Karpas-422 (cell line): ENCODE measurements at places on chromosomes 2 and 18.

DNA sequence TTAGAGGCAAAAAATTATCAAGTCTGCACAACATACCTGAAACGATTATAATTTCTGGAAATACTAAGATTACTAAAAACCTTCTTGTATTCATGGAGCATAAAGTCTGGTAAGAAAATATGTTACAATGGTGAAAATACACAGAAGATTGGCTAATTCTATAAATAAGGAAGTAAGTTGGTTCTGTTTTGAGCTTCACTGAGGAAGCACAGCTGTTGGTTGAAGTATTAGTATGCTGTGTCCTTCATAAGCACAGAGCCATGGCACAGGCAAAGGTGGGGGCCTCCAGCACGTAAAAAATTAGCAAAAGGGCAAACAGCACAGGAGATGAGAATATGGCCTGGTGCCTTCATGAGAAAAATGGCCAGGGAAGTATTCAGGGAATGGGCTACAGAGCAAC is 40.4 kb upstream of the ANKRD62 start:
- H3K4me1 ChIP-seq, result peaks cover 37% of the 10 kb centered on the region
- no peak overlapping the region for H3K27ac ChIP-seq
- no peak overlapping the region for H3K4me3 ChIP-seq

GRCh38 chr2:40097691-40098385 is 318.8 kb upstream of the THUMPD2 start:
- no peaks in the 10 kb centered on the region for H3K27me3 ChIP-seq
- DNase-seq, result no peak
- H3K4me3 ChIP-seq, result no peak overlapping the region
- peaks cover 31% of the 10 kb centered on the region for H3K4me1 ChIP-seq

DNA sequence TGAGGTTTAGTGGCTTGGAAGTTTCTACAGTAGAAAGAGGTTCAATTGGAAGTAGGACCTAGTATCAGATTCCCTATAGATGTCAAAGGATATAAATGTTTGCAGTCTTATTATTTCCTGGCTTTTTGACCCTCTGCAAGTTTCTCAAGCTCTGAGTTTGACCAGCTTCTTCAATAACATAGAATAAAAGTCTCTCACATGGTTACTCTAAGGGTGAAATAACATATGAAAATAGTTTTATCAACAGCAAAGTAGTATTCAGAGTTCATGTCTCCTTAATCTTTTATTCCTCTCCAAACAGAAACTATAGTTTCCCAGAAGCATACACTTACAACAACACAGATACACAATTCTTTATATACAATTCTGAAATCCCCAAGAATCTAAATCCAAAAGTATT is 132.9 kb upstream of the RND3 start:
- H3K27me3 ChIP-seq, result no peaks in the 10 kb centered on the region
- H3K4me3 ChIP-seq, result no peak overlapping the region
- H3K4me1 ChIP-seq, result no peaks in the 10 kb centered on the region
- DNase-seq, result no peak

GRCh38 chr2:188892636-188893035 is 81.5 kb upstream of the COL3A1 start:
- H3K27me3 ChIP-seq, result no peaks in the 10 kb centered on the region
- no peaks in the 10 kb centered on the region for H3K4me1 ChIP-seq
- no peaks in the 10 kb centered on the region for H3K36me3 ChIP-seq
- no peak for DNase-seq
- H3K27ac ChIP-seq, result no peak overlapping the region

- H3K4me1 ChIP-seq, result no peaks in the 10 kb centered on the region
- no peaks in the 10 kb centered on the region for H3K27me3 ChIP-seq
- H3K27ac ChIP-seq, result no peak overlapping the region
- no peak for DNase-seq
- H3K4me3 ChIP-seq, result no peak overlapping the region
- no peaks in the 10 kb centered on the region for H3K36me3 ChIP-seq
Measured at GRCh38 chr2:54476852-54477251, 20.7 kb downstream of the SPTBN1 start.

DNA sequence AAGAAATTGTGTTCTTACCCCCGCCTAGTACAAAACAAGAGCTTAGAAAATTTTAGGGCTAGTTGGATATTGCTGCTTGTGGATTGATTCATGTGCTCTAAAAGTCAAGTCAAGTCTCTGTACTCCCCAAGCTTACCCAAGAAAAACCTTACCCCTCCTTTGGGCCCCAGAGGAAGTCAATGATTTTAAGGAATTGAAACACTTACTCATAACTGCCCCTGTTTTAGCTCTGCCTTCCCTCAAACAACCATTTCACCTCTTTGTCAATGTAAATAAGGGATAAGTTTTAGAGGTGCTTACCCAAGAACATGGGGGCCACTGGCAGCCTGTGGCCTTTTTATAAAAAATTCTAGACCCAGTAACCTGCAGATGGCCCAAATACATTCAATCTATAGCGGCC is 136.6 kb upstream of the RMP24 start:
- peaks cover under 1% of the 10 kb centered on the region; the same call in 1 of the 2 replicates for H3K36me3 ChIP-seq
- H3K4me3 ChIP-seq, result no peak overlapping the region
- DNase-seq, result peak; percentile 74
- peaks cover 44% of the 10 kb centered on the region for H3K4me1 ChIP-seq
- no peak overlapping the region for H3K27ac ChIP-seq

DNA sequence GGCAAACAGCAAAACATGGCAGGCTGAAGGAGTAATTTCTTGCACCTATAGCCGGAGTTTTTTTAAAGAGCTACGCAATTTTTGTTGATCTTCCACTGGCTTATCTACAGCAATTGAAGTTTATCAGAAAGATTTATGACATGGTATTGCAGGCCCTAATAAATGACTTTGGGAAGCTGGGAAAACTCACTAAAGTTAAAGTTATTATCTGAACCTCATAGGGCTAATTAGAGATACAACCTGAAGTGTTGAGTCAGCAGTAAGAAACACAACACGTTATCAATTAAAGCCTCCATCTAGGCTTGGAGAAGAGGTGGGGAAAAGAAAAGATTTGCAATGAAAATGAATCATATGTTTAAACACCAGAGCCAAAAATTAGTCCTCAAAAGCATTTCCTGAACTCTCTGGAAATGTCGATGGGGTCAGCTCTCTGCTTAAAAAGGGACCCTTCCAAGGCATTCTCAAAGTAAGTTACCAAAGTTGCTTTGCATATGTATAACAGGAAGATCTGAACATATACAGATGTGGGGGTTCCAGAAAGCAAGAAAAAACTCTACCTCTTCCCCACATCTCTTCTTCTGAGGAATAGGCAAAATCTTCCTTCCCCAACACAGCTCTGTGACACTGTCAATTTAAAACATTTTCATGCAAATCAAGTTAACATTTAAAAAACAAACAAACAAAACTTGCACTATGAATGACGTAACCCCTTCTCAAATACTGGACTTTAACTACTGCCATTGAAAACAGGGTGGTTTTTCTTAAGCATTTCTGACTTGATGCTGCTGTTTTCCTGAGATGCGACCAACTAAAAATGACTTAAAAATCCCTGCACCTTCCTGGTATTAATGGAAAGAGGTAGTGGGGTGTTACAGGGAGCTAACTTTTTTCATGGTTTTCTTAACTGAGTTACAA is 915.6 kb downstream of the NRXN1 start:
- no peak overlapping the region for H3K27ac ChIP-seq
- no peaks in the 10 kb centered on the region for H3K4me1 ChIP-seq
- no peak for DNase-seq
- H3K36me3 ChIP-seq, result no peaks in the 10 kb centered on the region
- H3K27me3 ChIP-seq, result no peaks in the 10 kb centered on the region
- no peak overlapping the region for H3K4me3 ChIP-seq

GRCh38 chr2:143252138-143252907 is 123.1 kb downstream of the ARHGAP15 start:
- peaks cover 32% of the 10 kb centered on the region for H3K4me1 ChIP-seq
- no peak overlapping the region for H3K27ac ChIP-seq
- no peaks in the 10 kb centered on the region for H3K36me3 ChIP-seq

- H3K4me1 ChIP-seq, result no peaks in the 10 kb centered on the region
- no peak overlapping the region for H3K27ac ChIP-seq
- H3K4me3 ChIP-seq, result no peak overlapping the region
- H3K27me3 ChIP-seq, result no peaks in the 10 kb centered on the region
- no peak for DNase-seq
Measured at GRCh38 chr2:150483532-150483931, 3.9 kb downstream of the RND3 start.

DNA sequence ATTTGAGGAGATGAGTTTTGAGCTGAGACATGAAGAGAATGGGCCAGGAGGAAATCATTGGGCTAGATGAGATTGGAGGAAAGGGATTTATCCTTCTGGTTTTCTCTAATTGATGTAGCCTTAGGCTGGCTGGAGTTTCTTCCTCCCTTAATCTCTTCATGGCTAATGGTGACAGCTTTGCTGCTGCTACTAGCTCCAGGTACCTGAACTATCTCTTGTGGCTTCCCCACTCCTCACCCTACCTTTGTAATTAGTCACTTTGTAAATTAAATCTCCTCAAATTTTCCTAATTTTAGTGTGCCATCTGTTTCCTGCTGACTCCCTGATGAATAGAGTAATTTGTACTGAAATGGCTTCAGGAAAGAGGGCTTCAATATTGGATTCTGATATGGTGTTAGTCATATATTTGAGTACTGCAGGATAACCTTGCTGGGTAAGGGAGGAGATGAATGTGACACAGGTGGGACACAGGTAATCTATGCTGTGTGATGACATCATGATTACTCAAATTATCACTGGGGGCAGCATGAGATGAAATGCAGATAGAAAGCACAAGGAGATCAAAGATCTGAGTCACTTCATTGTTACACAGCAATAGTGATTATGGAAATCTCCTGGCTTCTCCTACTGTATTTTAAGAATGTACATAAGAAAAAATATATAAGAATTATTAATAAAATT is 1134.1 kb upstream of the DDX18 start:
- no peak overlapping the region for H3K27ac ChIP-seq
- H3K4me1 ChIP-seq, result no peaks in the 10 kb centered on the region
- no peak for DNase-seq
- H3K27me3 ChIP-seq, result 0 out of 2 replicates have a peak, but pooled peaks cover under 1% of the 10 kb centered on the region
- no peak overlapping the region for H3K4me3 ChIP-seq

DNA sequence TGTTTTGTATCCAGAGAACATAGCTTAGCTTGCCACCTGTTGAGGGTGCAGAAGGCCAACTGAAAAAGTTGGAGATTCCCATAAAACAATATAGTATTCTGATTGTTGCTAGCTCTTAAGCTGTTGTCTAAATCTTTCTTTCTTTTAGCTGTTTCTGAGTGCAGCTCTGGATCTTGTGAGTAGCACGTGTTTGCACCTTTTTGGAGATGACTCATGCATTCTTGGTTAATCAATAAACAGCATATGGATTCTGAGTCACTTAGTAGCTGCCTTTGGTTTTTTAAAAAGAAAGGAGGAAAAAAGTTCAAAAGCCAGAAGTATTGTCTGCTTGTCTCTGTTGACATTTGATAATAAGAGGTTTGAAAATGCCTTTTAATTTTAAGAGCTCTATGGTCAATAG is 483.0 kb upstream of the FSIP2 start:
- no peak for DNase-seq
- no peaks in the 10 kb centered on the region for H3K36me3 ChIP-seq
- no peak overlapping the region for H3K27ac ChIP-seq
- H3K4me1 ChIP-seq, result no peaks in the 10 kb centered on the region
- H3K4me3 ChIP-seq, result no peak overlapping the region

DNA sequence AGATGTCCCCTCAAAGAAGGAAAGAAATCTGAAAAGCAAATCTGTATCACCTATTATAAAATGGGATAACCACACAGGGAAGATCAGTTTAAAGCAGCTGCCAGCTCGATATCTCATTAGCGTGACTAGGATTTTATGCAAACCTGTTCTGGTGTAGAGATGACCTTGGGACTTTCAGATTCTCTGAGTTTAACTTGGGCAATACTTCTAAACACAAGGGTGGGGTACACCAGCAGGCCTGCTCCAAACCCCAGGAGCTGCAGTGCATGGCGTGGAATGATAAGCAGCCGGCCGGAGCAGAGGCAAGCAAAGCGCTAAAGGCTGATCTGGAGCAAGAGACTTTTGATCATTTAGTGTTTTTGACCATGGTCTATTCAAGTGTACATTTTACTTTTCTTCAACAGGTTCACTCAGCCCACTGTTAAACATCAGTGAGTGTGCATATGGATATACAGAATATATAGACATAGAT is 4.7 kb downstream of the SERTAD2 start:
- no peak for DNase-seq
- H3K27ac ChIP-seq, result peak overlapping the region; percentile 87

DNA sequence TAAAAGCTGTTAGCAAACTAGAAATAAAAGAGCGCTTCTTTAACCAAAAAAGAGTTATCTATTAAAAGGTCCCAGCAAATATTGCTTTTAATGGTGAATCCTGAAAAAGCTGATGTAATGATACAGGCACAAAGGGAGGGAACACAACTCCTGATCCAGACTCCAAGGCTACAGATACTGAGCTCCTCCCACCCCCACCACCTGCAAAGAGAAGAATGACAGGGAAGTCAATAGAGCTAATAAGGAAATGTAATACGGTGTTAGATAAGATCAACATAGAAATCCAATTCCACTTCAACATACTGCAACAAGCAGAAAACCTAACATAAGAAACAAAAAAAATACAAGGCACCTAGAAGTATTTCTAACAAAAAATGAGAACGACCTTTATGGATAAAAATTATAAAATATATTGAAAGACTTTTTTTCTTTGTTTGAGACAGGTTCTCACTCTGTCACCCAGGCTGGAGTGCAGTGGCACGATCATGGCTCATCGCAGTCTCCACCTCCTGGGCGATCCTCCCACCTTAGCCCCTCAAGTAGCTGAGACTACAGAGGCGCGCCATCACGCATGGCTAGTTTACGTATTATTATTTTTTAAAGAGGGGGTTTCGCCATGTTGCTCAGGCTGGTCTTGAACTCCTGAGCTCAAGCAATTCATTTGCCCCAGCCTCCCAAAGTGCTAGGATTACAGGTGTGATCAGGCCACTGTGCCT is 192.2 kb downstream of the HDAC4 start:
- no peaks in the 10 kb centered on the region for H3K36me3 ChIP-seq
- DNase-seq, result no peak
- no peak overlapping the region for H3K4me3 ChIP-seq

GRCh38 chr2:237097911-237098702 is 12.4 kb downstream of the COPS8 start:
- DNase-seq, result no peak
- H3K27me3 ChIP-seq, result no peaks in the 10 kb centered on the region
- H3K4me3 ChIP-seq, result no peak overlapping the region
- H3K4me1 ChIP-seq, result peaks cover 13% of the 10 kb centered on the region
